ENCODE measurements at places on chromosomes 13 and 19.

DNA sequence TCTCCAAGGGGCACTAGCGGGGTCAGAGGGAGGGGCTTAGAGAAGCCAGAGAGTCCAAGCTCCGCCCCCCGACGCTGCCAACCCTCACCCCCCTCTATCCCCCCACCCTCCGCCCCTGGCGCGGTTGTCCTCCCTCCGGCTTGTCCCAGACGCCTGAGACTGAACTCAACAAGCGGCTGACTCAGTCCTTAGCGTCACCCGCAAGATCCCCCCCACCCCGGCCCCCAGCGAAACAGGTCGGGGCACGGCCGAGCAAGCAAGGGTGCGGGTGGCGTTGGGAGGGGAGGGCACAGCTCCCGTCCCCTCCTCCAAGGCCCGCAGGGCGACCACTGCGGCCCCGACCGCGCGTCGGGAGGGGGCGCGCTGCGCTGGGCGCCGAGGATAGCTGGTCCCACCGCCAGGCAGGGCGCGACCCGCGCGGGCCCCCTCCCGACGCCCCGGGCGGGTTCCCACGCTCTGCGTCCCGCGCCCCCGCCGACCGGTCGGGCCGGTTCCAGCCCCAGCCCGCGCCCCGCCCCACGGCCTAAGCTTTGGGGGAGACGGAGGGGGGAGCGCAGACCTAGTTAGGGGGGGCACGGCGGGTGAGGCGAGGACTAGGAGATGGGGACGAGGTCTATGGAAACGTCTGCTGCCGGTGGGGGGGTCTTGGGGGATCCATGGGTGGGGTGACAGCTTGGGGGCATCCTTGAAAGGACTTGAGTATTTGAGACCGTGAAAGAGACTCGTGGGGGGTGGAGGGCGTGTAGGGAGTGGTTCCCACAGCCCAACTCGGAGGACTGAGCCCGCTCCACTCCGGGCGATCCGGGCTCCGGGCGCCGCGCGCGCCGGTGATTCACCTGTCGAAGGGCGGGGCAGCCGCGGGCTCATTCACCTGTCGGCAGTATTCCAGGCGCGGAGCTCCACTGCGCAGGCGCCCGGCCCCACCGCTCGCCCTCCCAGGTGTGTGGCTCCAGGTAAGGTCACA lies 5.1 kb downstream of the NOTCH3 start:
- DNase-seq = no peak

- DNase-seq = no peak
These were observed 24.8 kb downstream of the UPF1 start for GRCh38 chr19:18856385-18857126.

DNA sequence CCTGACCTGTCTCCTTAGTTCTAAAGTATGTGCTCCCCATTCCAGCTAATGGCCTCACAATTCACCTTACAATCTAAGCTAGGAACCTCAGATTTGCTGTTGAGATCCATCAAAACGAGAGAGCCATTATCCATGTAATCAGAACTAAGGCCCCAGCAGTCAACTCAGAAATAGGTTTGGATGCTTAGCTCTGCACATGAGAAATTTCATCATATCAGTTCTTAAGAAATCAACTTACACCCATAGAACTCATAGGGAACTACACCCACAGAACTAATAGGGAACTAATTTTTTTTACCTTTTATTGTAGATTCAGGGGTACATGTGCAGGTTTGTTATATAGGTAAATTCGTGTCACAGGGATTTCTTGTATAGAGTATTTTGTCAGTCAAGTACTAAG lies 28.7 kb downstream of the CYSLTR2 start:
- DNase-seq = no peak

GRCh38 chr19:944663-945241 lies 18.9 kb downstream of the ARID3A start:
- no peak for DNase-seq

DNA sequence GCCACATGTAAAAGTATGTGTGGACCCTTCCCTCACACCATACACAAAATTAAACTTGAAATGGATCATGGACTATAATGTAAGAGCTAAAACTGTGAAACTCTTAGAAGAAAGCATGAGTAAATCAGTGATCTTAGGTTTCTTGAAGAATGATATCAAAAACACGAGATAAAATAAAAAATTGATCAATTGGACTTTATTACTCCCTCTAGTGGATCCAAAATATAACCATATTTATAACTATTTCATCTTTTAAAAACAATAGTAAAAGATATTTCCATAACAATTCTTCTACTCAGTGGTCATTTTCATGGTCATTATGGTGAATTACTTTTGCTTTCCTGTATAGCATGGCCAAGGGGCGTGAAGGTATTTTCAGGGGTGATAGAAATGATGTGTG lies 174.6 kb upstream of the LSM14A start:
- no peak for DNase-seq

DNA sequence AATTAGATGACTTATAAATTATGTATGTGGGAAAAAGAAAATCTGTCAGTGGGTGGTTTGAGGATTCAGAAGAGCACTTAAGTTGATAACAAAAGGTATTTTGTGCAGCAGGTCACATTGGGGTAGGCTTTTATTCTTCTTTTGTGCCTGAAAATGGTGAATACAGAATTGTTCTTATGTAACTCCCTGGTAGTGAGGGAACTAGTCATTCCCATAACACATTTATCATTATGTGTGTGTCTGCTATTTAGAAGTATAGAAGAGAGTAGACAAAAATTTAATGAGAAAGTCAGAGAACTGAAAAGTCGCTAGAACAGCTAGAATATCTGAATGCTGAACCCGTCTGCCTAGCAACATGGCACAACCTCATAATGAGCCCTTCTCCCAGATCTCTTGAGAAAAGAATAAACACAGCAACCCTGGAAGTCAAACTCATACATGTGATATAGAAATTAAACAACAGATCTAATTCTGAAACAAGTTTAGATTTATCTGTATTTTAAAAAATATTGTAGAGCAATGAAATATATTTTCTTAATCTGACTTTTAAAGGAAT lies 111.8 kb upstream of the EDNRB start:
- DNase-seq = no peak

- no peak for DNase-seq
These were observed 30.6 kb upstream of the IGSF23 start for GRCh38 chr19:44582581-44583265.

- no peak for DNase-seq
These were observed 4.6 kb downstream of the AP2S1 start for GRCh38 chr19:46845959-46846459.

- no peak for DNase-seq
These were observed 246.4 kb downstream of the GPC5 start for GRCh38 chr13:91644806-91645205.

GRCh38 chr19:7595466-7596133 lies at the start of gene CAMSAP3:
Gene CAMSAP3 (plus strand): TSS chr19:7595863. CDS start chr19:7596003, 140 bp downstream.
- no peak for DNase-seq

GRCh38 chr13:110152351-110152750 lies 154.6 kb downstream of the COL4A1 start:
- no peak for DNase-seq
